ENCODE measurements at places on chromosomes 7 and 10. TPM values are rescaled to one million over a fixed set of nuclear protein-coding genes. Genes with fewer than 3 reads are reported as not detected.

The MPP7 gene
- total RNA-seq, result 2.8 TPM

GRCh38 chr10:125533866-125534265 lies 149.1 kb downstream of the TEX36 start:
- H3K36me3 ChIP-seq, result no peaks in the 10 kb centered on the region
- H3K27ac ChIP-seq, result no peak overlapping the region

DNA sequence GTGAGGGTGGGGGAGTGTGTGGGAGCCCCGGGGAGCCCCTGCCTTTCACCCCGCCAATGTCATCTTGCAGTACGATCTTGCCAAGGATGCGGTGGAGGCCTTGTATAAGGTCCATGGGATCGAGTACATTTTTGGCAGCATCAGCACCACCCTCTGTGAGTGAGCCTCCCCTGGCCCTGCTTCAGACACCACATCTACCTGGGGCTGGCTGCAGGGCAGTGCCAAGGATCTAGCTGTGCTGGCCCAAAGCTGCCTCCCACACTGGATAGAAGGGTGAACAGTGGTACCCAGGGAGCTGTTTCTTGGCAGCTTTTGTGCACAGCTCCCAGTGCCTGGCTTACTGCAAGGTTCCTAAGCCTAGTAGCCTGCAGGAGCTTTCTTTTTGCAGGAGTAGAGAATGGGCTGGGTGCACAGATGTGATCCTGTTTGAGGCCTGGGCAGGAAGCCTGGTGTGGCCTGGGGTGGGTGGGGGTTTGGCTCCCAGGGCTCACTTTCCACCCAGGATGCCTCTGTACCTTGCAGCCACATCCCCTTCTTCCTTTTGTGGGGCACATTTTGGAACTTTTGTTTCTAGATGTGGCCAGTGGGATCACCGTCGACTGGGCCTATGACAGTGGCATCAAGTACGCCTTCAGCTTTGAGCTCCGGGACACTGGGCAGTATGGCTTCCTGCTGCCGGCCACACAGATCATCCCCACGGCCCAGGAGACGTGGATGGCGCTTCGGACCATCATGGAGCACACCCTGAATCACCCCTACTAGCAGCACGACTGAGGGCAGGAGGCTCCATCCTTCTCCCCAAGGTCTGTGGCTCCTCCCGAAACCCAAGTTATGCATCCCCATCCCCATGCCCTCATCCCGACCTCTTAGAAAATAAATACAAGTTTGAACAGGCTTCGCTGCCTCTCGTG lies 12.2 kb upstream of the CPA1 start:
- peaks cover 63% of the 10 kb centered on the region for H3K4me1 ChIP-seq
- H3K36me3 ChIP-seq, result no peaks in the 10 kb centered on the region
- no peak for DNase-seq
- H3K27ac ChIP-seq, result peak overlapping the region; percentile 85

GRCh38 chr10:93113042-93113441 lies 39.3 kb downstream of the CYP26A1 start:
- no peak overlapping the region for H3K27ac ChIP-seq
- no peaks in the 10 kb centered on the region for H3K36me3 ChIP-seq
- DNase-seq, result no peak
- peaks cover 6% of the 10 kb centered on the region for H3K4me1 ChIP-seq
- H3K27me3 ChIP-seq, result no peaks in the 10 kb centered on the region
- no peak overlapping the region for H3K4me3 ChIP-seq

The XRCC2 gene
- 6.3 TPM for total RNA-seq

DNA sequence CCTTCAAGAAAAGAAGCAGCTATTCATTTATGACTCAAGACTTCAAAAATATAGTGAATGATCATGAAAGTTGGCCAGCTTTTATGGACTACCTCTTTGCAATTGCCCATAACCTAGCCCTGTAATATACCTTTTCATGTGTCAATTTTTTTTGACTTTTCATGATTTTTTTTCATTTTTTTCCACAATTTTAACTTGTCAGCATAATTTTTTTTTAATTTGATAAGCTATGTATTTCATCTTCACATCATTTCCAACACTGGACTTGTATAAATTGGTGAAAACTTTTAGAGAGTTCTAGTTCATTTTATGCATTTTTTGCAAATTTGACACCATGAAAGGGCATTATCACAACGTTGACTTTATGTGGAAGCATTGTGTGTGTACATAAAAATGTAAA lies 220.8 kb upstream of the NFE2L3 start:
- no peak overlapping the region for H3K27ac ChIP-seq
- no peaks in the 10 kb centered on the region for H3K4me1 ChIP-seq
- no peaks in the 10 kb centered on the region for H3K36me3 ChIP-seq
- H3K27me3 ChIP-seq, result no peaks in the 10 kb centered on the region
- H3K4me3 ChIP-seq, result no peak overlapping the region
- DNase-seq, result no peak

The INSIG1 gene
- total RNA-seq, result 50.2 TPM
